ENCODE measurements at places on chromosomes 6 and 20.

DNA sequence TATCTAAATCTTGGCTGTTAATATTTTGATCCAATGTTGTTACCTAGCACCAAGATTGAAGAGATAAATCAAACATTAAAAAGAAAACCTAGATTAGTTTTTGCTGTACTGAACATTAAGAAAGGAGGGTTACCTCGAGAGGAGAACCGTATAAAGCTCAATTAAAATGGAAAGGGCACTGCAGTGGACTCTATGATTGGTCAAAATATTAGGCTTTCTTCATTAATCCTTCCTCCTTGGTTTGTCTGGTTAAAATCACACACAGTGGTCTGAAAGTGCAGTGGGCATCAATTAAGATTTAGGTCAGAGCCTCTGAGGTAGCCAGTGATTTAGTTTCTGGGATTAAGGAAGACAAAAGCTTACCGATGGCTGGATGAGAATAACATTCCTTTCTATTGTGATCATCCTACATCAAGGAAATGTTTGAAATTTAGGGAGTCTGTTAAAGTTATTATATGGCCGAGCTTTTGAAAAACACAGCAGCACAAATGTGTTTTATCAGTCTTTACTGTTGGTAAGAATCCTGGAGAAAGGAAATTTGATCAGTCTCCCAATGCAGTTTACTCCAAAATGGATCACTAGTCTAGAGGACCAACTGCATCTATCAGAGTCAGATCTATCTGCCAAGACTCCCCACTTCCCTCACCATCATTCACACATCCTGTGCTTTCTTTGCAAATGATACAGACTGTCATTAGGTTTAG lies 134.6 kb upstream of the NEDD9 start:
- DNase-seq: no peak

- DNase-seq: no peak
Measured at GRCh38 chr6:166687070-166687878, 60.2 kb upstream of the RPS6KA2 start.

- no peak for DNase-seq
Measured at GRCh38 chr6:149231778-149232177, 85.7 kb upstream of the TAB2 start.

GRCh38 chr6:32962213-32962826 lies 6.1 kb upstream of the BRD2 start:
- no peak for DNase-seq

GRCh38 chr20:46999801-47000465 lies 105.3 kb downstream of the EYA2 start:
- DNase-seq: no peak

DNA sequence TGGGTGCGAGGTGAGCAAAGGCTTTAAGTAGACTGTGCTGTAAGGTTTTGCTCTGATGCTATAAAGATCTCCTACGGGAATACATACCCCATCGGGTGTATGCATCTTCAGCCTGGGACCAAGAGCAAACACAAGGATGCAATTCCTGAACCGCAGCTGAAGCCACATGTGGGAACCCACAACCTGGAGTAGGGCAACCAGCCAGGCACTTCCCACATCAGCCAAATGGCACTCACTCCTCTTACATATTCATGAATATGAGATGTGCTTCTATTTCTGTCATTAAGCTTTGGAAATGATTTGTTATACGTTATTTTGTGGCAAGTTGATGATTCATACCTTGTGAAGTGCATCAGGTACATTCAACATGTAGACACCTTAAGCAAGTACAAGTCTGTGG lies 619.2 kb downstream of the C6orf118 start:
- no peak for DNase-seq

GRCh38 chr20:10654250-10654610 lies 19.6 kb downstream of the JAG1 start:
- DNase-seq: no peak

- DNase-seq: no peak
Measured at GRCh38 chr6:160222491-160222890, 36.1 kb downstream of the SLC22A2 start.

GRCh38 chr20:12928755-12929401 lies 79.9 kb upstream of the SPTLC3 start:
- DNase-seq: no peak

DNA sequence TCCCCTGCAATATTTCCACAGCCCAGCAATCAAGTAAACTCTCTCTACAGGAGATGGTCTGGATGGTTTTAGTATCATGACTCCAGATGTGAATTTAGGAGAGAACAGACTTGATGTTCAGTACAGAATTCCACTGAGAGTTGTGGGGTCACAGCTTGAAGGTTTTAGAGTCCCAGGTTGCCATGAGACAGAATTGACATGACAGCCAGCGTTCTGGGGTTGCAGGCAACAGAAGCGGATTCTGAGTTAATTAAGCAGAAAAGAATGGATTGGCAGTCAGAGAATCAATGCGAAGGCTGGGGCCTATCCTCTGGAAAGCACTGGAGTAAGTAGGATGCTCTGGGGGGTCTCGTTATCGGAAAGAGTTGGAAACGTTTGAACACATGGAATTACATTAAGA lies 2.4 kb upstream of the KIAA1755 start:
- no peak for DNase-seq

DNA sequence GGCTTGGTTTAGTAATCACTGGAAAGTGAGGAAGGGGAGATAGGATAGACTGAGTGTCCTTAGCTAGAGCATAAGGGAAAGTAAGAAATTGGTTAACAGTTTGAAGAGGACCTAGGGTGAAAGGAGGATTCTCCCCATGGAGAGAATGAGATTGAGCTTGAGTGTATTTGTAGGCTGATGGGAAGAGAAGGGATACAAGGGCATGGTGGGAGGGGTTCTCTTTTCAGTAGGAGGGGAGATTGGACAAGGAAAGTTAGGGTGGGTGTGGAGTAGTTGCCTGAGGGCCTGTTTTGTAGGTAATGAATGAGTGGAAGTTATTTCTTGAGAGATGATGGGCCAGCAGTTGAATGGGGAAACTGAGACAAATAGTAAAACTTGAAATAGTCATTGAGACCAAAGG lies 1.9 kb downstream of the TRMT11 start:
- DNase-seq: no peak

GRCh38 chr6:138815797-138816528 lies 20.1 kb downstream of the ECT2L start:
- no peak for DNase-seq

DNA sequence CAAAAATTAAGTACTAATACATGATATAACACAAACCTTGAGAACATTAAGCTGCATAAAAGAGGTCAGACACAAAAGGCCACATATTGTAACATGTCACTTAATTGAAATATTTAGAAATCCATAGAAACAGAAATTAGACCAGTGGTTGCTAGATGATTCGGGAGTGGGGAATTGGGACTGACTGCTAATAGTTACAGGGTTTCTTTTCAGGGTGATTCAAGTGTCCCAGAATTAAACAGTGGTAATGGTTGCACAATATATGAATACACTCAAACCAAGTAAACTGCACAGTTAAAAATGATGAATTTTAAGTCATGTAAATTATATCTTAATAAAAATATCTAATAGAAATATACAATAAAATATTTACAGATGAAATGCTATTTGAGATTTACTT lies 174.5 kb downstream of the WDR27 start:
- DNase-seq: no peak

DNA sequence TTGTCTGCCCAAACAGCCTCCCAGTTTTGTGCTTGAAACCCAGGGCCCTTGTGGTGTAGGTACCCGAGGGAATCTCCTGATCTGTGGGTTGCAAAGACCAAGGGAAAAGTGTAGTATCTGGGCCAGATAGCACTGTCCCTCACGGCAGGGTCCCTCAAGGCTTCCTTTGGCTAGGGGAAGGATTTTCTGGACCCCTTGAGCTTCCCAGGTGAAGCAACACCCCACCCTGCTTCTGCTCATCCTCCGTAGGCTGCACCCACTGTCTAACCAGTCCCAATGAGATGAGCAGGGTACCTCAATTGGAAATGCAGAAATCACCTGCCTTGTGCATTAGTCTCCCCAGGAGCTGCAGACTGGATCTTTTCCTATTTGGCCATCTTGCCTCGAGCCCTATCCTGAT lies 791.8 kb upstream of the MANEA start:
- DNase-seq: no peak

- DNase-seq: no peak
Measured at GRCh38 chr6:127608554-127609270, 31.7 kb downstream of the C6orf58 start.

DNA sequence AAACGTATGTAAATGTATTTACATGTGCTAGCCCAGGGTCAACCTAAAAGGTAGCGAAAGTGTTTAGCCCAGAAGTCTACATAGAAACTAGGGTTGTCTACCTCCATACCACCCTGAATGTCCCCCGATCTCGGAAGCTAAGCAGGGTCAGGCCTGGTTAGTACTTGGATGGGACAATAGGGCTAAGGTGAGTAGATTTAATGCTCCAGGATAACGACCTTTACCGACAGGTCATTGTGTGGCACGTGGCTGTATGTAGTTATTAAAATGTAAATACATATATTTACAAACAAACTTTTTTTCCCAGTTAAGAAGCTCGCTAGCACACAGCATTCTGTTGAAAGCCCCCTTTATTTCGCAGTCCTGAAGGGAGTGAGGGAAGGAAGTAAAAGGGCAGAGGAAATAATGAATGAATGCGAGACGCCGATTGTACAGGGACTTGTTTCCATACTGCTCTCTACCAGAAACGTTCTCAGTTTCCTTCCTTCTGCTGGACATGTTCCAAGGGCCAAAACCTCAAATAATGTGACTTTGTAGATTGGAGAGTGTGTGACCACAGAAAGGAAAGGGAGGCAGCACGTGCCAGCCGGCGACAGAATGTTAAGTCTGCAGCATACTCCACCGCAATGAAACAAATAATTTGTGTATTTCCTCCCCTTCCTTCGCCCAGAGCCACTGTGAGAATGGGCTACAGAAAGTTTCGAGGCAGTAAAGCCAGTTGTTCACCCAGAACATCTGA lies 612 bp downstream of the ADAT2 start:
- no peak for DNase-seq

- DNase-seq: no peak
Measured at GRCh38 chr6:137277971-137278637, 58.9 kb upstream of the IFNGR1 start.

DNA sequence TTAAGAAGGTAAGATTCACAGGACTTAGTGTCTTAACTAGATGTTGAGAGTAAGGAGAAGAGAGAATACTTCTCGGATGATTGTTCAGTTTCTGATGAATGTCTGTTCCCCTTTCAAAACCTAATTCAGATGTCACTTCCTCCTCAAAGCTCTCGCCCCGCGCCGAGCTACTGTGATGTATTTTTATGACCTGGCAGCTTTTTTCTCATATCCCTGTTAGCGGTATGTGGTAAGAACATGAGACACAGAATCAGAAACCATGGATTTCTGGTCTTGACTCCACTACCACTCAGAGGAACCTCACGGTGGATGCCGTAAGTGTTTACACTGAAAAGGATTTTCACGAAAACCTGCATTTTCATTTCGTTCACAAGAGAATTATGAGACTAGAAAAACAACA lies 48.4 kb downstream of the CEP43 start:
- DNase-seq: no peak

GRCh38 chr6:133340557-133340956 lies 99.4 kb downstream of the EYA4 start:
- DNase-seq: no peak

- peak; percentile 62 for DNase-seq
Measured at GRCh38 chr6:158853072-158853879, 34.1 kb upstream of the EZR start.

Data from right forelimb (tissue), 1 donor.